Peyer's patch (tissue), 4 donors: ENCODE measurements at places on chromosomes 7 and 10. TPM values are rescaled to one million over a fixed set of nuclear protein-coding genes. Genes with fewer than 3 reads are reported as not detected.

DNA sequence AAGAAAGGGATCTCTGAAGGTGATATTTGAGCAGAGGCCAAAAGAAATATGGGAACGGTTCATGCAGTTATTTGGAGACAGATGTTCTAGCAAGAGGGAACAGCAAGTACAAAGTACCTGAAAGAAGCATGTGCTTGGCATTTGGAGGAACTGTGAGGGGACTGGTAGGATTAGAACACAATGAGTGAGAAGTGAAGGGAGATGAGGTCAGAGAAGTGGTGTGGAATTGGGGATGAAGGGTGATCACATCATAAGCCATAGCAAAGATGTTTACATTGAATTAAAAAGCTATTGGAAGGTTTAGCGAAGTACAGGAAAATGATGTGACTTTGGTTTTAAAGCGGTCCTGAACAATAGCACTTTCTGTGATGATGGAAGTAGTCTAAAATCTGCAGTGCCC, 402.4 kb upstream of the LRGUK start:
- DNase-seq, result no peak

Gene PVRIG
- 8.3 TPM for total RNA-seq

Gene SOSTDC1
- total RNA-seq, result 0.54 TPM

DNA sequence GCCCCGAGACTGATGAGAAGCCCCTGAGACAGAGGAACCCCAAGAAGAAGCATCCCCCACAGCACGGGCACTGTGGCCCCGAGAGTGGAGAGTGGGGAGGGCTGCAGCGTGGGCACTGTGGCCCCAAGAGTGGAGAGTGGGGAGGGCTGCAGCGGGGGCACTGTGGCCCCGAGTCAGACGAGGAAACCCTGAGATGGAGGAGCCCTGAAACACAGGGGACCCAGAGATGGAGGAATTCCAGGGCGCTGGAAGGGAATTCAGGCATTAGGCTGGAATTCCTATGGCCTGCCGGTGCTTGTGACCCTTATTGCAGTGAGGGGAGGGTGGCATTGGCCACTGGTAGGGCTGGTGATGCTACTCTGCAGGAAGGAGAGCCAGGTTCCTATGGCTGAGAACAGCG, 168.6 kb upstream of the SHH start:
- no peak for DNase-seq

Gene WEE2
- not detected for total RNA-seq

- no peak for DNase-seq
These were observed 147.0 kb downstream of the GLRX3 start for GRCh38 chr10:130283219-130283545.

DNA sequence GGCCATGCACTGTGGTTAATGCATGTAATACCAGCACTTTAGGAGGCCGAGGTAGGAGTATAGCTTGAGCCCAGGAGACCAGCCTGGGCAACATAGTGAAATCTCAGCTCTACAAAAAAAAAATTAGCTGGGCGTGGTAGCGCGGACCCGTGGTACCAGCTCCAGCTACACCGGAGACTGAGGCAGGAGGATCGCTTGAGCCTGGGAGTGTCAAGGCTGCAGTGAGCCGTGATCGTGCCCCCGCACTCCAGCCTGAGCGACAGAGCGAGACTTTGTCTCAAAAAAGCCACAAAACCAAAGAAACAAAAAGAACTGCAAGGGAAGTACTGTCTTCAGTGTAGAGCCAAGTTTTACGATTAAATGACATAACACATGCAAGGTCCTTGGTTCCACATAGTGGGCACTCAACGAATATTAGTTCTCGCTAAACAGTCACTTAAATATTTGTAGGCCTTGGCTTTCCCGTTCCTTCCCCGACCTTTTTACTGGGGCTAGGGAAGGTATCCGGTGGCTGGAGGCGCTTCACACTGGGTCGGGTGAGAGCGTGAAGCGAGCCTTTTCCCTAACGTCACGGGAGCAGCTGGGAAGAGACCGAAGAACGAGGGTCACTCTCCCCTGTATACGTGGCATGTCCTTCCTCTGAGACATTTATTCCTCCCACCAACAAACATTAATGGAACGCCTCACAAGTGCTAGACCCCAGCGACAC, 993 bp upstream of the SND1 start:
- no peak for DNase-seq

DNA sequence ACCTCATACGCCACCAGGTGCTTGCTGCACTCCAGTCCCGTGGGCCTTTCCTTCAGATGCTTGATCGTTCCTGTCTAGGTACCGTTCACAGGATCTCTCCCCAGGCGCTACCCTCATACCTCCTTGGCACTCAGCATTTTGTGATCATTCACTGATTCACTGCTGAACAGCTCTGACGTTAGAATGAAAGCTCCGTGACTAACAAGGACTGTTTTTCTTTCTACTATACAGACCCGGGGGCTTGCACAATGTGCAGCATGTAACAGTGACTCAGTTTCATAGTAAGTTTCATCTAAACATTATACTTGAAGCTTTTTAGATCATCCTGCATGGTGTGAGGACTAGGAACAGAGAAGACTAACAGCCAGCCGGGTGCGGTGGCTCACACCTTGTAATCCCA, 20.6 kb downstream of the KIN start:
- no peak for DNase-seq

Gene GDF2
- not detected for total RNA-seq

- DNase-seq, result no peak
These were observed 47.2 kb downstream of the PARP12 start for GRCh38 chr7:140015471-140015970.

GRCh38 chr10:47366181-47366631, 17.9 kb downstream of the ZNF488 start:
- DNase-seq, result no peak

GRCh38 chr10:119253433-119254174, 46.2 kb downstream of the GRK5 start:
- DNase-seq, result peak; percentile 61

- no peak for DNase-seq
These were observed 136.4 kb downstream of the RPS24 start for GRCh38 chr10:78170026-78170475.

DNA sequence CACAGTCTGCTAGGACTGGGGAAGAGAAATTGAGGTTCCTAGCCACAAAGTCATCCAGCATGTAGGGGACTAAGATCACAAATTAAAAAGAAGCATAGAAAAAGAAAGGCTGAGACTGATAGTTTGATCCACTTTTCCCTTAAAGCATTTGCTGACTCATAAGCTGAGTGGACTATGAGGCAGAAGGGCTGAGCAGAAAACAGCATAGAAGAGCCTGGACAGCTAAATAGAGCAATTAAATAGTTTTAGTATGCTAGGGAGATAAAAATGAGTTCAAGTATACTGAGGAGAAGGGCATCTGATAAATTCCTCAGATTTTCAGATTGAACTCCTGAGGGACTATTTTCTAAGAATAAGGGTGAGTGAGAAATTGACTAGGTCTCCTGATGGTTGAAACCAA, 155.9 kb upstream of the EGR2 start:
- DNase-seq, result no peak

Gene MCM10
- total RNA-seq, result 15.7 TPM

Gene DKK1
- not detected for total RNA-seq

- DNase-seq, result no peak
These were observed 308.2 kb downstream of the AUTS2 start for GRCh38 chr7:69906283-69906995.

GRCh38 chr10:15572531-15573045, 147.1 kb downstream of the ITGA8 start:
- no peak for DNase-seq

GRCh38 chr10:106242301-106242700, 922.2 kb downstream of the SORCS1 start:
- no peak for DNase-seq

DNA sequence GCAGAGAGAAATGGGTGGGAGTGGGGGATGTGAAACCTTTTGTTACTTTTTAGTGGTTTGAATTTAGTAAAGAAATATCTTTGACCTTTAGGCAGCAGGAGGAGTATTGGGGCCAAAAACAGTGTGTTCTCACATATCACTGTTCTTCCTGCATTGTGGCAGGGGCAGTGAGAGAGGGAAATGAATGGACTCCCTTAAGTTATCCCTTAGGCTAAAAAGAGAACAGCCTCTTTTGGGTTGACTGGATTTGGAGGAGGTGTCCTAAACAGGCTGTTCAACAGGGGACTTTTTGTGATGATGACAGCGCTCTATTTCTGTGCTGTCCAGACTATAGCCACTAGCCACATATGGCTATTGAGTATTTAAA, 22.3 kb downstream of the ZNF775 start:
- no peak for DNase-seq

Gene MICU1
- total RNA-seq, result 37.1 TPM

Gene PLAC9
- 4.0 TPM for total RNA-seq

Gene PLA2G12B
- 94.6 TPM for total RNA-seq

- DNase-seq, result no peak
These were observed 68.0 kb downstream of the LANCL2 start for GRCh38 chr7:55432939-55433784.

Gene RTKN2
- 1.3 TPM for total RNA-seq

Gene PLXNA4
- 3.8 TPM for total RNA-seq

Gene COBL
- total RNA-seq, result 129 TPM

GRCh38 chr10:47152861-47153349, 147.1 kb upstream of the GDF10 start:
- DNase-seq, result no peak
